ENCODE measurements at places on chromosomes 2 and 18. TPM values are rescaled to one million over a fixed set of nuclear protein-coding genes. Genes with fewer than 3 reads are reported as not detected.

DNA sequence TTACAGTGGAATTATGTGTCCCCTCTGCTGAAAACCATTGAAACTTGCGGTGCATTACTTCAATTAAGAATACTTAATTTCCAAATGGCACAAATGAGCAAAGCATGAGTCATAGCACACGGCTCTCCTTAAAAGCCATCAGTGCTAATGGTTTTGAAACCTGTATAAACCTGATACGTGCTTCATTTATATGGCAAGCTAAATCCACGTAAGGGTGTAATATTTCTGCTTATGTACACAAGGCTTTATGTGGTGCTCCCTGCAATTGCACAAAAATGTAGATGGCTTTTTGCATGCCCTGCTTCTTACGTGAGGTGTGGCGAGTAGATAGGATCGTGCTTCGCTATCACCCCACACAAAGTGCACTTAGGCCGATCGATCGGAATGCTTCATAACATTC is 840.9 kb downstream of the GALR1 start:
- no peak overlapping the region for H3K27ac ChIP-seq
- no peaks in the 10 kb centered on the region for H3K36me3 ChIP-seq
- no peak for DNase-seq
- no peak overlapping the region for H3K4me3 ChIP-seq
- H3K27me3 ChIP-seq, result peaks cover 3% of the 10 kb centered on the region
- H3K4me1 ChIP-seq, result peaks cover 11% of the 10 kb centered on the region

- no peak overlapping the region for H3K27ac ChIP-seq
- DNase-seq, result no peak
- peaks cover 17% of the 10 kb centered on the region for H3K4me1 ChIP-seq
- H3K36me3 ChIP-seq, result no peaks in the 10 kb centered on the region
These were observed 229.5 kb upstream of the MEX3C start for GRCh38 chr18:51426996-51427395.

DNA sequence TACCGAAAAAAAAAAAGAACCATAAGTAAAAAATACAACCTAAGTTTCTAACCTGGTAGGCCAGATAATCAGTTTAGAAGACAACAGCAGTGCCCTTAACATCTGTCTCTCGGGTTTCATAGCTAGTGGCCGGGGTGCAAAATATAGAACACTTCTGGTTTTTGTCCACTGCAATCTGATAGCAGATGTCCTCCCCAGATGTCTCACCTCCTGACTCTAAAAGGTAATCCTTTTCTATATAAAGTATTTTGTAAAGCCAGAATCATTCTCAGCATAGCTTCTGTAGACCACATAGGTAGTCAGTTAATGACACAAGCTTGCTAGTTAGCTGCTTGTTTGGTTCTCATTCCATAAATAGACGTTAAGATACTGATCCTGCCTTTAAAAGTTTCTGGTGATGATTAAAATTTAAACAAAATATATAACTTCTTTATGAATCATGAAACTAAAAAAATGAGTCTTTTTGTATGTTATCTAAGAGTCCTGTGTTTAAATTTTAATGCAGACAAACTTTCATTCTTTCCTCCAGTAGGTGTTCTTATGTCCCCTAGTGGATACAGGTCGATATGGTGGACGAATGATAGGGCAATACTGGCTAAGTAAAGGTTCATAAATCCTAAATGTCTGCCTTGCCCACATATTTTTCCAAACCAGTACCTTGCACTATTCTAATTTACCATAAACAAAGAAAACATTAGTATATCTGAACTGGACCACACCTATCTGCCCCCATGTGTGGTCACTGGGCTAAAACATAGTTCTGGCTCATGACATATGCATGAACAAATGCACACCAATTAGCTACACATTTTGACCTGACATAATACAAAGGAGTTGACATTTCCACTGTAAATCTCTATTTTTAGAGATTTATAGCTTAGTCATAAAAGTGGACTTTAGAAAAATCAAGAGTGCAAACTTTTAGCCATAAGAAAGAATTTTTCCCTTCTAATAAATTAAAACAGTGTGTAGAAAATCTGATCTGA is 171.0 kb downstream of the SRBD1 start:
- no peak overlapping the region for H3K4me3 ChIP-seq
- peaks cover 18% of the 10 kb centered on the region for H3K36me3 ChIP-seq
- DNase-seq, result no peak
- no peak overlapping the region for H3K27ac ChIP-seq
- no peaks in the 10 kb centered on the region for H3K27me3 ChIP-seq

GRCh38 chr2:71798266-71799012 is 345.1 kb downstream of the DYSF start:
- no peak overlapping the region for H3K27ac ChIP-seq
- peak; percentile 39 for DNase-seq
- peaks cover 44% of the 10 kb centered on the region for H3K4me1 ChIP-seq
- no peak overlapping the region for H3K4me3 ChIP-seq

GRCh38 chr18:78859686-78860085 is 119.9 kb upstream of the SALL3 start:
- DNase-seq, result no peak
- no peak overlapping the region for H3K4me3 ChIP-seq
- no peak overlapping the region for H3K27ac ChIP-seq
- H3K36me3 ChIP-seq, result no peaks in the 10 kb centered on the region
- peaks cover 26% of the 10 kb centered on the region for H3K27me3 ChIP-seq

GRCh38 chr2:212962691-212963090 is 188.7 kb downstream of the IKZF2 start:
- DNase-seq, result no peak
- no peak overlapping the region for H3K4me3 ChIP-seq
- H3K36me3 ChIP-seq, result no peaks in the 10 kb centered on the region
- H3K27ac ChIP-seq, result peak overlapping the region; percentile 52

- no peak for DNase-seq
- H3K4me1 ChIP-seq, result peaks cover 11% of the 10 kb centered on the region
- H3K27me3 ChIP-seq, result peaks cover 5% of the 10 kb centered on the region
- H3K36me3 ChIP-seq, result no peaks in the 10 kb centered on the region
- H3K27ac ChIP-seq, result no peak overlapping the region
- H3K4me3 ChIP-seq, result no peak overlapping the region
These were observed 128.3 kb downstream of the LRRC30 start for GRCh38 chr18:7358989-7359726.

GRCh38 chr2:142682528-142682927 is 194.9 kb upstream of the KYNU start:
- no peak for DNase-seq
- no peaks in the 10 kb centered on the region for H3K36me3 ChIP-seq
- H3K27ac ChIP-seq, result no peak overlapping the region
- no peaks in the 10 kb centered on the region for H3K4me1 ChIP-seq

GRCh38 chr2:125167152-125167551 is 1142.1 kb downstream of the CNTNAP5 start:
- H3K4me3 ChIP-seq, result no peak overlapping the region
- H3K4me1 ChIP-seq, result no peaks in the 10 kb centered on the region
- DNase-seq, result no peak
- H3K36me3 ChIP-seq, result no peaks in the 10 kb centered on the region

- peaks cover 13% of the 10 kb centered on the region for H3K27me3 ChIP-seq
- no peak for DNase-seq
- no peak overlapping the region for H3K27ac ChIP-seq
- no peaks in the 10 kb centered on the region for H3K4me1 ChIP-seq
- H3K4me3 ChIP-seq, result no peak overlapping the region
These were observed 152.9 kb downstream of the LPIN1 start for GRCh38 chr2:11899264-11899818.

- no peaks in the 10 kb centered on the region for H3K27me3 ChIP-seq
- H3K4me3 ChIP-seq, result no peak overlapping the region
- peaks cover 21% of the 10 kb centered on the region for H3K4me1 ChIP-seq
- H3K36me3 ChIP-seq, result peaks cover 36% of the 10 kb centered on the region
- DNase-seq, result no peak
These were observed 100.4 kb downstream of the HIBCH start for GRCh38 chr2:190219186-190219585.

DNA sequence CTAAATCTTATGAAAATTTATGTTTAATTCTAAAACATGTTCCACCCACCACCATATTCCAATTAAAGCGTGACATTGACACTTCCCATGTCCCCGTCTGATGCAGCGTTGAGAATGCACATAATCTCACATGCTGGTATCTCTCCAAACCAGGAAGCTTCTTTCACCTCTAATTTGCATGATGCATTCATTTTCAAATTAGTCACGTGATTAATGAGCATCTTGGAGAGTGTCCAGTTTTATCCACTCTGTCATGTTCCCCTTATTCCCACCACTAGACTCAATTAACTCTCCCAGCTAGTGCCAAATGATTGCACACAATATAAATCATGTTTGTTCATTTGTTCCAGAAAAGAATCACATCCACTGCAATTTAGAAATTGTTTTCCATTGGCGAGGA is 105.8 kb downstream of the RIT2 start:
- H3K36me3 ChIP-seq, result no peaks in the 10 kb centered on the region
- DNase-seq, result no peak
- H3K4me3 ChIP-seq, result no peak overlapping the region
- H3K4me1 ChIP-seq, result peaks cover 44% of the 10 kb centered on the region
- no peak overlapping the region for H3K27ac ChIP-seq

GRCh38 chr18:64803471-64803870 is 654.6 kb upstream of the LINC00305 start:
- H3K27ac ChIP-seq, result no peak overlapping the region
- H3K4me1 ChIP-seq, result no peaks in the 10 kb centered on the region
- no peak for DNase-seq
- H3K36me3 ChIP-seq, result no peaks in the 10 kb centered on the region
- no peaks in the 10 kb centered on the region for H3K27me3 ChIP-seq
- H3K4me3 ChIP-seq, result no peak overlapping the region

GRCh38 chr2:58870704-58871103 is 629.6 kb upstream of the FANCL start:
- H3K4me1 ChIP-seq, result peaks cover 2% of the 10 kb centered on the region
- no peaks in the 10 kb centered on the region for H3K36me3 ChIP-seq
- H3K4me3 ChIP-seq, result no peak overlapping the region
- no peak overlapping the region for H3K27ac ChIP-seq
- DNase-seq, result no peak
- H3K27me3 ChIP-seq, result no peaks in the 10 kb centered on the region

GRCh38 chr2:235990344-235990743 is 177.8 kb downstream of the GBX2 start:
- no peaks in the 10 kb centered on the region for H3K4me1 ChIP-seq
- no peak overlapping the region for H3K4me3 ChIP-seq
- no peak overlapping the region for H3K27ac ChIP-seq
- DNase-seq, result no peak

DNA sequence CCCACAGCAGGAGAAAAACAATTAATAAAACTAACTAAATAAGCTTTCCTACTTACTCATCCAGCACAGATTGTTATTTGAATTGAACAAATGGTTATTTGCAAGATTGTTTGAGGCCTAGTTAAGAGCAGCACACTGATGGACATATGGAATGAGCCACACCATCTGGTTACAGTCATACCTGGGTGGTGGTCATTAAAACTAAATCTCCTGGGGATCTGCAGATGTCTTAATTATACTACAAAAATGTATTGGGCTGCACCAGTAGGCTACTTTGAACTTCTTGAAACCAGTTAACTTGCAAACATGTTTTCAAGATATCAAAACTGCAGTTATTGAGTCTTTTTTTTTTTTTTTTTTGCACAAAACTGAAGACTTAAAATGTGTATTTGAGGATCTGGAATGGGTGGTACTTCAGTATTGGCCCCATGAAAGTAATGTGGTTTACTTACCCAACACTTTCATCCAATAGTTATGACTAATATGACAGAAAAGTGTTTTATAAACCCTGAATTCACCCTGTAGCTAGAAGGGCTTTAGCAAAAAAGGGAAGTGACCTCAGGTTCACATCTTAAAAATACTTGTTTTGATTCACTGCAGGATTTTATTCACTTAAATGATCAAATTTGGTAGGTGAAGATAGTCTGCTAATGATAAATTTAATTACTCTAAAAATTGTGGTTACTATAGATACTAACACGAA is 10.8 kb downstream of the AGFG1 start:
- DNase-seq, result no peak
- H3K27me3 ChIP-seq, result no peaks in the 10 kb centered on the region
- peak overlapping the region; percentile 52 for H3K27ac ChIP-seq
- H3K4me3 ChIP-seq, result no peak overlapping the region

DNA sequence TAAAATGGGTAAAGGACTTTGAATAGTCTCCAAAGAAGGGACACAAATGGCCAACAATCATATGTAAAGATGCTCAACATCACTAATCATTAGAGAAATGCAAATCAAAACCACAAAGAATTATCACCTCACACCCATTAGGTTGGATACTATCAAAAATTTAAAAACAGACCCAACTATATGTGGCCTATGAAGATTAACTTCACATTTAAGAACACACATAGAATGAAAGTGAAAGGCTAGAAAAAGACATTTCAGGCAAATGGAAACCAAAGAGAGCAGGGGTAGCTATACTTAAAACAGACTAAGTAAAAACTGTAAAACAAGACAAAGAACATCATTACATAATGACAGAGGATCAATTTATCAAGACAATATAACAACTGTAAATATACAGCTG is 53.5 kb upstream of the ASPRV1 start:
- no peak overlapping the region for H3K4me3 ChIP-seq
- no peak overlapping the region for H3K27ac ChIP-seq
- H3K27me3 ChIP-seq, result no peaks in the 10 kb centered on the region
- H3K4me1 ChIP-seq, result peaks cover 4% of the 10 kb centered on the region

DNA sequence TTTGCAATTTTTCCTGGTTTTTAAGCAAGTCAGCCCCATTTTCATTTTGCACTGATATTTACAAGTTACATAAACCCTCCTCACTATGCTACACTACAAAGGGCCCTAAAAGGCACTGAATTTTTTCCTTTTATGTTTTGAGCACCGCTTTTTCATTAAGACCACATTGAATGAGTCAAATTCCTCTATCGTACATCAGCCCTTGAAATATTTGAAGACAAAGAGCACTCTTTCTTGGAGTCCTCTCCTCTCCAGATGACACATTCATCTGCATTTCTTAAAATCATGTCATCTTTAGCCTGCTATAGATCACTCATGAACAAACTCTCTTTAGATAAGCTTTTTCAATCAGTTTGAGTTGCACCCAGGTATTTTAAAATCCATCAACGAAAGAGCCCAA is 306.6 kb upstream of the SOX11 start:
- no peak overlapping the region for H3K4me3 ChIP-seq
- H3K36me3 ChIP-seq, result no peaks in the 10 kb centered on the region
- no peak for DNase-seq
- H3K27ac ChIP-seq, result no peak overlapping the region
- H3K27me3 ChIP-seq, result no peaks in the 10 kb centered on the region

The FEV gene
- total RNA-seq, result 0.29 TPM

The GAL3ST2 gene
- 0.86 TPM for total RNA-seq

The HNMT gene
- 18.8 TPM for total RNA-seq

The ASPRV1 gene
- 3.6 TPM for total RNA-seq

The CAMKMT gene
- 11.3 TPM for total RNA-seq

The USP37 gene
- total RNA-seq, result 19.4 TPM

The SLC25A52 gene
- total RNA-seq, result not detected

The AGXT gene
- not detected for total RNA-seq

The ZC3H6 gene
- total RNA-seq, result 12.1 TPM

The OSGEPL1 gene
- 11.3 TPM for total RNA-seq

The PPP4R1 gene
- total RNA-seq, result 115 TPM

The SLC38A11 gene
- total RNA-seq, result 0.59 TPM
